ENCODE measurements at places on chromosomes 12 and 14.

DNA sequence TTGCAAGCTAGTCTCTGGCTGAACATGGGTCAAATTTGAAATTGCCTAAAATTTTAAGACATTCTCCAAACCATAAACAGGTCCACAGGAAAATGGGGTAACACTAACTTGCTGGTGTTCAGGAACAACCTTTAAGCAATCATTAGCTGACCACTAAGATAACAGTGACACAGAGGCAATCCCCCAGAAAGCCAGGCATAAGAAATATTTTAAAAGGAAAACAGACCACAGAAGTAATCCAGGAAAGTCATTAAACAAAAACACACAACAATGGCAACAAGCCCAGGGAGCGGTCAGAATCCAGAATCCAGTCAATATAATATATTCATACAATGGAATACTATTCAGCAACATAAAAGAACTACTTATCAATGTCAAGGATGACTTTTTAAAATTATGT lies 59.1 kb downstream of the LRP6 start:
- DNase-seq = no peak

DNA sequence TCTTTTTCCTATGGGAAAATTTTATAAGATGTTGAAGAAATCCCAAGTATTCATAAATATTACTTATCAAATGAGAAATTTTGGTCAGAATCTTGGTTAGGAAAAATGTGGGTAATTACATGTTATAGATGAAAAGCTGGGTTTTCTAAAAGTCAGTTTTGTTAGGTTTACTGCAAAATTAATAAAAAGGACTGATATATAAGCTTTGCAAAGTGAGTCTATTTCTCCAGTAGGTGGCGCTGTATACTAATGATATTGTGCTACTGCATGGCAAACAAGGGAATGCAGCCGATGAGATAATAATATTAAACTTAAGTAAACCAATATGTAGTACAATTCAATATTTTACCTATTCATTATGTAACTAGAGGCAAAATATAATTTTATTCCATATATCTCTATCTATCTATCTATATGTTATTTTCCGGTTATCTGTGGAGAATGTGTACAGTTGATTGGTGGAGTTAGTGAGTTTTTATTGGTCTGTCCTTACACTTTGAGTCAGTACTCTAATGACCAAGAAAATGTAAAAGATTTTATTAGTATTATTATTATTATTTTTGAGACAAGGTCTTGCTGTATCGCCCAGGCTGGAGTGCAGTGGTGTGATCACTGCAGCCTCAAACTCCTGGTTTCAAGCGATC lies 32.9 kb downstream of the MIPOL1 start:
- DNase-seq = peak; percentile 40

DNA sequence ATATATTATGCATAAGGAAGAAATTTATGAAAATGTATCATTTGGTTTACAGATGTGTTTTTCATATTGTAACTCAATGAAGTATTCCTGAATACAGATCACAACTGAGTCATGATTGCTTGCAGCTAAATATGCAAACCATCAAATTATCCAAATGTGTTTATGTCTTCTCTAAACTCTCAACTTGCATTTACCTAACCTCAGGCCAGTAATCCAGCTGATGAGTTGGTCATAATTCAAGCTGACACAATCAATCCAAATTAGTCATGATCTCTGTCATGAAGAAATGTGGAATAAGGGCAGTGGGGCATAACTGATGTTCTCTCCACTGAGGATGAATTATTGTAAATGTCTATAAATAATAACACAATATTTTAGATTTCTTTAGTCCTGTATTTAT lies 104.8 kb upstream of the CNTN1 start:
- DNase-seq = peak; percentile 65

GRCh38 chr12:72313806-72314205 lies 41.6 kb downstream of the TRHDE start:
- no peak for DNase-seq

DNA sequence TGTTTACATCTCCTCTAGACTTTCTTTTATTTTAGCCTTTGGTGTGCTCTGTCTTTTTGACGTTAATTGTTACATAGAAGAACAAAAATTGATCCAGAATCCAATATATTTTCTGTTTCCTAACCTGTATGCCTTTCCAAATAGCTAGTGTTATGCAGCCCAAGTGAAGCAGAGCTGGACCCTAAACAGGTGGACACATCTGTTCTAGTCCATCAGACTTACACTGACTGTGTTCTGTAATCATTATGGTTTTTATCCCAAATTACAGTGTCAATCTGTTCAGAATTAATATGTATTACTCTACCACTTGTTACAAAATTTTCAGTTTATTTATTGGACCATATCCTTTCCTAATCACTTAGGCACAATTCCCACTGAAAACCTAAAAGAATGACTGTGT lies 176.8 kb upstream of the FOXG1 start:
- DNase-seq = no peak

GRCh38 chr12:57104292-57104910 lies 6.8 kb downstream of the STAT6 start:
- DNase-seq = no peak

- DNase-seq = no peak
Measured at GRCh38 chr14:93308686-93309345, 24.0 kb downstream of the BTBD7 start.

DNA sequence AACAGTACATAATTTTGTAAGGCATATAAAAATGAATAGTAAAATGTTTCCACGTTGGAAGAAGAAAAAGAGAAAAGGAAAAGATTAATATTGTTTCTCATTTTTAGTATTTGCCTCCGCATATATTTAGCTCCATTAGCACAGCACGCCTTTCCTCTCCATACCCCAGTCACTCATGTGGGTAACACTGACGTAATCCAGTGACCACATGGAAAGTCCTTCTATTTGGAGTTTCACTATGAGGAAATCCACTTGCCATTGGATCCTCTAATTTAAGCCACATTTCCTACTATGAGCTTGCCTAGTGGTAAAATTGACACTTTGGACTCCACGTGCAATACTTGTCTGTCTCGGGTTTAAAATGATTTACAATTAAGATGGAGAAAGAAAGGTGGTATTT lies 5.7 kb upstream of the SLCO1A2 start:
- no peak for DNase-seq

DNA sequence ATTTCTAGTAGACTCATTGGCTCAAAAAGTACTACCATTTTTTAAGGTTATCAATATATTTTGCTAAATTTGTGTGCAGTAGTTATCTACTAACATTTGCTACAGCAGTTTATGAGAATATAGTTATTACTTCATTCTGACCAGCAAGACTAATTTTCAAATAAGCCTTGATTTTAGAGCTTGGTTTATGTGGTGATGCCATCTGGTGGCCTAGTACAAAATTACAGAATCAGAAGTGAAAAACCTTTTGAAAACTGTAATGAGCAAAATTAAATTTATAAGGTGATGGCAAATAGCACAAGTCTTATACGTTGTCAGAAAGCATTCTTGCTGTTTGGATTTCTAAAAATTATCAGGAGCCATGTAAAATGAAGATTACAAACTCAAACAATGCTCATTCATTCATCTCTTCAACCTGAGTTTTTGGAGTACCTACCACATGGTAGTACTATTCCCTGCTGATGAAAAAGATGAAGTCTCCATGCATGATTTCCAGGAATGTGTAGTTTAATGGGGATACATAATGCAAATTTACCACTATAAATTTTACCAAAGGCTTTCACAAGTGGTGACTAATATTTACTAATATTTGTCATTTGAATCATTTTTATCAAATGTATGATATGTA lies 51.0 kb downstream of the MAGOHB start:
- DNase-seq = no peak

DNA sequence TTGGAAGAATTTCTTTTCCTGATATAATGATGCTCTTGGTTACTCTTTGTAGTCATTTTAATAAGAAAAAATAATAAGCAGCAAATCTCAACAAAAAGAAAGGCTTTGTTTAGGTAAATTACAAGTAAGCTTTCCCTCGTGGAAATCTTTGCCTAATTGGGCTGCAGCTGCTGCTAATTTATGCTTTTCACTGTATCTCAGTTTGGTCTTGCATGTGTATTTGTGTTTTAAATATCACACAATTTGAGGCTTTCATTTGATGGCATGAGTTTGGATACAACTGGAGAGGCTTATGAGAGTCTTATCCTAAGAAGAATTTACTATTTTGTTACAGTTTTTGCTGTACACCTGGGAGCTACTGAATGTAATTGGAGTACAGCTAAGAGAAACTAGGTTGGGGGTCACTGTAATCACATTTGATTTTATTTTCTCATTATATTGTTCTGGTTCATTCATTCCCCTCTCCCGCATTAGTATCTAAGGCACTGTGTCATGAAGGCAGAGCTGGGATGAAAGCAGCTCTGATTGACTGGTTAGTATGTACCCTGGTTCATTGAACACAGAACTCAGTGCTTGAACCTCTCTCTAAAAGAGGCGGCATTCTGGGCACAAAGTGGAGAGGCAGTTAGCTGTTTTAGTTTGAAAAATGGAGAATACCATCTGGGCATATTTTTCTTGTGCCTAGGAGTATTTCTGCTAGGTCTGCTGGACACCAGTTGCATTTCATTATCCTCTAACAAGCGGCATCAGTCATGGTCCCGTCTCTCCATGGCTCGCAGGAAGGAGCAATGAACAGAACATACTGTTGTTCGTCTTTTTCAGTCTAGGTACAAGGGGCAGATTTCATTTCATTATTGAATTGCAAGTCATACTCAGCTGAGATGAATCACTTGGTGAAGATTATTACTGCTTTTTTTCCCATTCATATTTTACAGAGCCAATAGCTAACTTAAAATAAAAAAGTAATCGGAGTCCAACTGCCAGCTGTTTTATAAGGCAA lies 118.0 kb upstream of the TMEM260 start:
- DNase-seq = no peak

- DNase-seq = no peak
Measured at GRCh38 chr12:51381226-51382079, 9.8 kb downstream of the GALNT6 start.

DNA sequence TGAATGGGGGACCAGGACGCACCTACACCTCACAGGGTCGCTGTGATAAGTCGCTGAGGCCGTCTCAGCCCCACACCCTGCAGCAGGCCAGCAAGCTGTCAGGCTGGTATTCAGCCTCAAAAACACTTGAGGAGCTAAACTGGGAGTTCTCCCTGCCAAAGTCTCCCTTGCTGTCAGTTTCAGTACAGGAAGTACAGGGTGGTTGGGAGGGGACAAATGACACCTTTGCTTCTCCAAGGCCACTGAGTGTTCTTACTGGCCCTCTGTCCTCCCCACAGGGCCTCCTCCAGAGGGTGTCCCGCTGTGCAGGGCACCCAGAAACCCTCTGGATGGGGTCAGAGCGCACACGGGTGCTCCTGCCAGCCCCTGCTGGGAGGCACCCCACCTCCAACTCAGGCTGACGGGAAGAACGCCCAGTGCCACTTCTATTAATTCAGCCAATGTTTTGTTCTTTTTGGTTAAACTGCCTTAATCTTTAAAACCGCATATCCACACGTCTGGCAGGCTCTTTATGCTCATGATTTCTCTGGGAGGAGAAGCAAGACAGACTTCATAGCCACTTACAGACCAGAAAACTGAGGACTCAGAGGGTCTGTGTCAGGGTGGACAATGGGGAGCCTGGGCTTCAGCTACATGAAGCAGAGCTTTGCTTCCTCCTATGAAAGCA lies 75.9 kb downstream of the ITPK1 start:
- no peak for DNase-seq

GRCh38 chr14:97442363-97442762 lies 645.2 kb downstream of the VRK1 start:
- DNase-seq = no peak

DNA sequence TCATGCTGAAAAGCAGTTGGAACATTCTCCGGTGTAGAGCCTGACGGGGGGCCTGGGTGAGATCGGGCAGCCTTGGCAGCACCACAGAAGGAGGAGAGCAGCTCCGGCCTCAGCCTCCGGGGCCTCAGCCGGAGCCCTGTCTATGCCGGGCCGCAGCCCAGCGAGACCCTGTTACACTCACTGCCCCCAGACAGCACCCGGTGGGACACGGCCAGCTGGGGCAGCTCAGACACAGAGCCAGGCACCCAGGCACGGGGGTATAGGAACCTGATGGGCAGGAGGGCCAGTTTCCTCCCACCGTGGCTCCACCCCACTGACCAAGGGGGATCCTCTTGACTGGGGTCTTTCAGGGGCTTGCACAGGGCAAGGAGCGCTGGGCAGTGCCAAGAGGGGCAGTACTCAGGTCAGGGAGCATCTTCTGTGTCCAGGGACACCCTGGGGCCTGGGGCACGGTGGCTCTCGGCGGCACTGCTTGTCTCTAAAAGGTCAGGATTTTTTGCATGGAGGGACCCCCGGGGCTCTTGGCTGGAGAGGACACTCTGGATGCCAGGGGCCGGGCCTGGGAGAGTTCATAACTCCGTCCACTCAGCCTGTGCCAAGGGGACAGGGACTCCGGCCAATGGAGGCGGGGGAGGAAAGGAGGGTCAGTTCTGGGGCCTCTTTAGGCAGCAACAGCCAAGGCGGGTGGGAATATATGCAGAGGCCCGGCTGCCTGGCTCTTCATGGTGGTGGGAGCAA lies 9.4 kb downstream of the INF2 start:
- DNase-seq = no peak

DNA sequence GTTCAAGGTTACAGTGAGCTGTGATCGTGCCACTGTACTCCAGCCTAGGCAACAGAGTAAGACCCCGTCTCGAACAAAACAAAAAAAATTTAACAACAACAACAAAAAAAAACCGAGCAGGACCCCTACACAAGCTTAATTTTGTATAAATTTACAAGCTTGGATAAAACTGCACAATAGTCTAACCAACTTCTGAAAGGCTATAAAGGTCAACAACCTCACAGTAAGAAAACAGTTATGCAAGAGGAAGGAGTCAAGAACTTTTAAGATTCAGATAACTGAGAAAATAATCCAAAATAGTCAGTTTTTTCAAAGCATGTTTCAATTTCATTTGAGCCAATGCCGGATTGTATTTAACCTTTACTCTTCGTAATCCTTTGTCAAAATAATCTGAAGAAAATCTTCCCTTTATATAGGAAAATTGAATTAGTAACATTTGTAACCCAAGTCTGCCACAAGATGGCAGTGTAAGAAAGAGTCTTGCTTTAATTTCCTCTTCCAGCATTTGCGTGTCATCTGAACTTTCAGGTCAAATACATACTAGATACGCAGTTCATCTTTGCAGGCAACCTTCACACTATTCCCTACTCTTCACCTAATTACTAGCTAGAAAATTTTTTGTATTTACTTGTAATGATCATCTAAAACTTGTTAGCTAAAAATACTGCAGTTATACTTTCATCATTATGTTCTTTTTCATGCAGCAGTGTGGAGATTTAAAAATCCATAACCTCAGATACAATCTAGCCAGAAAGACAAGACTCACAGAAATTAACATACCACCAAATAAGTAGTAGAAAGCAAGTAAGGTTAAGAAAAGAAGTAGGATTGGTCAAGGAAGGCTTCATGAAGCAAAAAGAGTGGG lies 5.8 kb downstream of the CCNB1IP1 start:
- peak; percentile 12 for DNase-seq

- no peak for DNase-seq
Measured at GRCh38 chr14:89015016-89015415, 190.6 kb downstream of the TTC8 start.

- no peak for DNase-seq
Measured at GRCh38 chr14:89187501-89187900, 229.5 kb downstream of the FOXN3 start.

GRCh38 chr14:96512602-96513397 lies 10.6 kb downstream of the PAPOLA start:
- no peak for DNase-seq

Measured in NCI-H1048 (cell line).